T-helper 2 cell (primary cell): ENCODE measurements at places on chromosomes 3 and 15.
A peak's percentile ranks its signal among the peaks of the same experiment; 100 is the strongest.

GRCh38 chr3:170511371-170511770, 74.5 kb downstream of the SLC7A14 start:
- no peak for DNase-seq

DNA sequence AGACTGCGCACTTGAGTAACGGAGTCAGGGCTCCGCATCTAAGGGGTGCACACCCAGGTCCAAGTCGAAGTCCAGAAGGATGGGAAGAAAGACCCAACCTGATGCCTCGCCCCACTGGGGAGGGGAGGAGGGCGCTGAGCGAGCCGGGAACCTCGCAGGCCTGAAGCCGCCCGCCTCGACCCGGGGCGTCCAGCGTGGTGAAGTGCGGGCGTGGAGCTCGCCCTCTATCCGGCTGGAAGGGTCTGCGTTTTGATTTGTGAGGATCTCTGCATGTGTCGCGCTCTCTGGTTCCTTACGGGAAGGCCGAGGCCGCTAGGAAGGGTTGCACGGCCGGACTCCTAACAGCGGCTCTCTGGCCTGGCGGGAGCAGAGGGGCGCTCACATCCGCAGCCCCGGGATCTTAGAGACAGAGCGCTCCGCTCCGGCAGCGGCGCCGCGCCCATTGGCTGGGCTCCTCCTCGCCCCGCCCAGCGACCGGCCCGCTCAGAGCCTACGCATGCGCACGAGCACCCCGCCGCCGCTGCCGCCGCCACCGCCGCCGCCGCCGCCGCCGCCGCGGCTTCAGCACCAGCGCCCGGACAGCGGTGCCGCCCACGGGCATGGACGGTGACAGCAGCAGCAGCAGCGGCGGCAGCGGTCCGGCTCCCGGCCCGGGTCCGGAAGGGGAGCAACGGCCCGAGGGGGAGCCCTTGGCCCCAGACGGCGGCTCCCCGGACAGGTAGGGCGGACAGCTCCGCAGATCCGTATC, at the start of gene DISP2:
DISP2 (plus strand) TSS at position 497 of the 748 bp plus-strand sequence; CDS start at position 600, 103 bp downstream.
- peak; percentile 84 for DNase-seq

DNA sequence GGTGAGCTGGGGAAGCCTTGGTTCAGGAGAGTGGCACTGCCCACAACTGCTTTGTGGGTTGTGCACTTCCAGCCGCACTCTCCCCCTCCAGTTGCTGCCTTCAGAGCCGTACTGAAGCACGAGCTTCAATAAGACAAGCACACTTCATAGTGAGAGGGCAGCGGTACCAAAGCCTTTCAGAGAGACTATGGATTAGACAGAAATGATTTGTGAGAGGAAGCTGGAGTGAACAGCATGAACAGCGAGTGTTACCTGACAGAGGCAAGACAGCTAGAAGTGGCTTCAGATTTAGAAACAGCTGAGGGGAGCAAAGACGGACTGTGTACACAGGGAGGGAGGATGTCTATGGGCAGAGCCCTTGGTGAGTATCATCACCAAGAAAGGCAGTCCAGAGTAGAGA, 31.1 kb downstream of the HCLS1 start:
- no peak for DNase-seq

DNA sequence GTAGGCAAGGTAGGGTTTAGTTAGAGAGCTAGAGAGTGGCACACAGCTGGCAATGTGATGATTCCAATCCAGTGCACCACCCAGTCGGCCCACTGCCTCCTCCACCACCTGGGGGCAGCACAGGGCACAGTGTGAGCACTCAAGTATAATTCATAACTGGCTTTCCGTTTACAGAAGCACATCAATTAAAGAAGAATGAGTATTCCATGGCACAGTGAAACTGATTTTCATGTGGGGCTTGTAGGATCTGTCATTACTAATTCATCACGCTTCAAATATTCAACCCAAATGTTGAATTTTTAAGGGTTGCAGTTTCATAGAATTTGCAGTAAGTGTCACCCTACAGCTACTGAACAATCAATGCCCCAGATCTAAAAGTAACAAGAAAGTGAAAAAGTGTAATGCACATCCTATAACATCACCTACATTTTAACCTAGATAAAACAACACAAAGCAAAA, 149.9 kb downstream of the IGSF11 start:
- peak; percentile 65 for DNase-seq

- no peak for DNase-seq
Observed at GRCh38 chr3:101954936-101955335, 105.6 kb downstream of the NFKBIZ start.

GRCh38 chr3:27730774-27731659, 8.9 kb upstream of the EOMES start:
- DNase-seq, result no peak

- no peak for DNase-seq
Observed at GRCh38 chr3:161413127-161413854, 42.0 kb upstream of the SPTSSB start.
